NCI-H748 treated with DMSO at 0.1 percent for 48 hours (cell line): ENCODE measurements at places on chromosomes 6 and 20.

DNA sequence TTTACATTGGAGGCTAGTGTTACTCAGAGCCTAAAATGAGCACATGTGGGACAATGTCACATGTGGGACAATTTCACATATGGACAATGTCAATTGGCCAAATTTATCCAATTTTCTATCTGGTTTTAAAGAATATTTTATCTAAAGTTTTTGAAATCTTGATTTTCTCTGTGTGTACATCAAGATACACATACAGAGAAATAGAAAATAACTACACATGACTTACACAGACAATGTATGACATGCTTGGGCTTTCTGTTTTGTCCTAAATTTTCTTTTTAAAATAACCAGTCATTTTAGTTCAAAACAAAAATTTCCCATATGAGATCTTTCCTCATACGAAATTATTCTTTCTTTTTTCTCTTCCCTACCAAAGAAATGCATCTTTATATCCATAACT is 24.6 kb downstream of the GGTLC1 start:
- DNase-seq: no peak

- peak; percentile 63 for DNase-seq
These were observed 374.4 kb downstream of the UTRN start for GRCh38 chr6:144659202-144660182.

GRCh38 chr20:2123720-2124119 is 22.1 kb downstream of the STK35 start:
- DNase-seq: no peak

DNA sequence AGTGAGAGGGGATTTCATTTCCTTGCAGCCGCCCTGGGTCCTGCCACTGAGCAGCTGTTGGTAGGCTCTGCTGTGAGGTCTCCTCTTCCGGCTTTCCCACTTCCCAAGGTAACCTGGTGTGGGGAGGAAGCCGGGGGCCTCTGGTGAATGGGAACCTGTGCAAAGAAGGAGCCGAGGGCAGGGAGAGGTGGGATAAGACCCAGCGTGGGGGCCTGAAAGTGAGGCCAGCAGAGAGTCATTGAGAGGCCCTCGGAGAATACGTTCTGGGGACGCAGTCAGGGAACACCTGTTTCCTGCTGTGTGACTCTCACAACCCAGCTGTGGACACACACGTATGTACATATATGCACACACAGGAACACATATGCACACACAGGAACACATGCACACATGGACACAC is 100.7 kb downstream of the CDH26 start:
- DNase-seq: no peak
